D341Med (cell line): ENCODE measurements at places on chromosomes 7 and 10.

GRCh38 chr10:59575269-59575668 is 134.4 kb downstream of the SLC16A9 start:
- no peak for DNase-seq

- no peak for DNase-seq
Measured at GRCh38 chr7:93810561-93810960, 80.0 kb downstream of the TFPI2 start.

DNA sequence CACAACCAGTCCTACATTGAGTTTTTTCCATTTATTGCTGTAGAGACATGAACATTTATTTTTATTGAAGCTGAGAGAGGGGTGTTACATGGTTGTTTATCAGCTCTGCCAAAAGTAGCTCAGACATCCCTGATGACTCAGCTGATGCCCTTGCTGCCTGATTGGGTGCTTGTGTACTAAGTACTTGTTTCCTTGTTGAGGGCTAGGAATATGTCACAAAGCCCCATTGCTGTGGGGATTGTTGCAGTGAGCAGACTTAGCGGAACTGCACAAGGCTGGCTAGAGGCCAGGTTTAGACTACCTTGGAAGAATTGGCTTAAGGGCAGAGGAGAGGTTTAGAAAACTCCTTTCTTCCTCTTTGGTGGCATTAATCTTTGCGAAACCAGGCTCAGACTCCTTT is 110.6 kb downstream of the AUTS2 start:
- no peak for DNase-seq

DNA sequence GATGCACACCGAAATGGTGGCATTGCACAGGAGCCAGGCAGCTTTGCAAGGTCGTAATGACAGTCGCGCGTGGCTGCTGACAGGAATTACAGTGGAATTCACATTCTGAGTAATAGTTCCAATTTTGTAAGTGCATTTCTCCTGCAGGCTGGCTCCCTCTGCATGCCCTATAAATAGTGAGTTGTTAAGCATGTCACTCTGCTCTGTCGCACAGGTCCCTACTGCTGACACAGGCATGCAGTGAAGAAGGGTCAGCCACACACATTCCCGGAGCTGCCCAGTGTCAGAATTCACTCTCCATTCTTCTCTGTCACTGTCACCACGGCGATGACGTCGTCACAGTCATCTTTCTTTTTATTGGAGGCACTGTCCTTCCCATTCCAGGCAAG is 49.2 kb upstream of the SHH start:
- no peak for DNase-seq

GRCh38 chr7:128741491-128741890 is 2.3 kb downstream of the CALU start:
- no peak for DNase-seq
